ENCODE measurements at places on chromosomes 4 and X. TPM values are rescaled to one million over a fixed set of nuclear protein-coding genes. Genes with fewer than 3 reads are reported as not detected.
A peak's percentile ranks its signal among the peaks of the same experiment; 100 is the strongest.

The POF1B gene
- total RNA-seq: not detected

GRCh38 chrX:103586314-103586646 is 965 bp downstream of the TCEAL4 start:
- no peak for DNase-seq

DNA sequence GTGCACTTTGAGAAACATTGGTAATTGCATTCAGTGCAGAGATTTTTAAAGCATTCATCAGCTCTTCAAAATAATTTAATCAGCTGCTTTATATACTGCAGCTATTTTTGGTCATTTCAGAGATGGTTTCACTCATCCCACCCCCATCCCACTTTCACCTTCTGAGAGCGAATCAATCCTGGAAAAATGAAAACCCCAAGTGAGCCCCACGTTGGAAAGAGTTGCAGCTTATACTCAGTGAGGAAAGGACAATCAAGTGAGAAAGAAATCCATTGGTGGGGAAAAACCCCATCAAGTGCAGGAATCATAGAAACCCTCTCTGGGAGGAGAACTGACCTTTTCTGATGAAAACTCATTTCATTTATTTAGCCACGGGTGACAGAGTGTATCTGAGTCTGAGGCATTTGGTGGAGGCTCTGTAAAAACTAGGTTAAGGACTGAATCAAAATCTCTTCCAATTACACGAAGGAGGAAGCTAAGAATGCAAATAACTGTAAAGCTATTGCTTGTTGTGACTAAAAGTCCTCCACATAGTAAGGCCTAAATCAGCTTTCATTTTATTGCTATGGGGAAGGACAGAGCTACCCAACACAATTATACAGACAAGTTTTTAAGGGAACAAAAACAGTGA is 240.4 kb upstream of the PGRMC2 start:
- peak; percentile 40 for DNase-seq

GRCh38 chr4:48012824-48013223 is 3.7 kb downstream of the CNGA1 start:
- DNase-seq: no peak

DNA sequence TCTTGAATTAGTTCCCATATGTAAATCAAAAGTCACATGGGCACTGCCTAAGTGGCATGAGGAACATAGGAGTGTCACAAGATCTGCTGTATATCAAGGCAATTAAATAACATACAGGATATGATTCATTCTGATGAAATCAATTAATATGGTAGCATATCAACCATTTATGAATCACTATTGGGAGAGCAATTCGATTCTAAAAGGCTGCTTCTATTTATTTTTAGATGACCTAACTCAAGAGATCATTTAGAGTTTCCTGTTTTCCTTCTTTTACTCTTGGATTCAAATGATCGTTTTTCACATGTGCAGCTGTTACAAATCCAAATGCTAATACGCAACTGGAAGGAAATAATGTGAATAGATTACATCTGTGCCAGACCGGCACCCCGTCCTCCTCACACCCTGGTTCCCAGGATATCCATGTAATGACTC is 81.9 kb downstream of the HCCS start:
- DNase-seq: no peak
